Activated naive CD8-positive, alpha-beta T cell treated with anti-CD3 and anti-CD28 coated beads, Interleukin-2, amount 10 ng/mL, durations not matched to agents 7 days and 5 days (primary cell): ENCODE measurements at places on chromosomes 4 and X.

DNA sequence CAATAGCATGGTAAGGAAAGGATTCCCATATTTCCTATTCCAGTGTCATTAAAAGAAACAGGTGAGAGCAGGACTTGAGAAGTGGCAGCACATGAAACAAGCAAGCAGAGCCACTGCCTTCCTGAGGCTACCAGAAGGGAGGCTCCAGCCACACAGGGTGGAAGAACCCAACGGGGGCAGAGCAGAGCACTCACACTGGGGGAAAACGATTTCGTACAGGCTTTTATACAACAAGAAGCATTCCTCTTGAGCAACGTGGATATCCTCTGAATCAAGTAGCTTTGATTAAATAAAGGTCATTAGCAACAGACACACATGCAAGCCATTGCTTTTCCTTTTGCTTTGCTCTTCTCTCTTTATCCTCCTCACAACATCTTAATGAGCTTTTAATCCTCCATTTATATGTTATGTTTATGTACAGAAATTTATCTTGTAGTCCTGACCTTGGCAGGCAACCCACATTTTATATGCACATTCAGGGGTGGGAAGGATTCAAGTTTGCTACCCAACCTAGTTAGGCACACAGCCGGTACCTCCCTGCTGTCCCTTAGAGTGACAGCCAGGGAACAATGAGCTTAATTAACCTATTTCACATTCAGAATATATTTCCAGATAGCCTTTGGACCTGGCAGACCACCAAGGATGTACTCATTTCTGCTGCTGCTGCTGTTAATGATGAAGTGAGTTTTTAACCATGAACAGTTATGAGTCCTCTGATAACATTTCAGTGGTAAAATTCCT, 202.1 kb downstream of the ARHGAP24 start:
- no peak overlapping the region for H3K4me3 ChIP-seq
- no peak overlapping the region for H3K27ac ChIP-seq
- DNase-seq: no peak

DNA sequence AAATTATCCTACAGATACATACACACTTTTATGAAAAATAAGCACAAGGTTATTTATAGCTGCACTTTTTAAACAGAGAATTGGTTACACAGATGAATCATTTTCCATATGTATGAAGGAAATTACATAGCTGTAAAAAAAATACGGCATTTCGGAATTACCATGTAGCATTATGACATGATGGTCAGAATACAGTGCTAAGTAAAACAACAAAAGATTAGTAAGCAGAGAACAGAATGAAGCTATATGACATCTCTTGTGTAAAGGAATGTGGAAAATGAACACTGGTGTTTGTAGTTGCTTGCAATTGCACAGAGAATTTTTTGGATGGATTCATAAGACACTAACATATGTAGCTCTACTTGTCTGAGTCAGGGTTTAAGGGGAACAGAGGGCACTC, 1222.0 kb upstream of the PRKX start:
- no peaks in the 10 kb centered on the region for H3K27me3 ChIP-seq
- no peak overlapping the region for H3K4me3 ChIP-seq
- H3K36me3 ChIP-seq: no peaks in the 10 kb centered on the region

DNA sequence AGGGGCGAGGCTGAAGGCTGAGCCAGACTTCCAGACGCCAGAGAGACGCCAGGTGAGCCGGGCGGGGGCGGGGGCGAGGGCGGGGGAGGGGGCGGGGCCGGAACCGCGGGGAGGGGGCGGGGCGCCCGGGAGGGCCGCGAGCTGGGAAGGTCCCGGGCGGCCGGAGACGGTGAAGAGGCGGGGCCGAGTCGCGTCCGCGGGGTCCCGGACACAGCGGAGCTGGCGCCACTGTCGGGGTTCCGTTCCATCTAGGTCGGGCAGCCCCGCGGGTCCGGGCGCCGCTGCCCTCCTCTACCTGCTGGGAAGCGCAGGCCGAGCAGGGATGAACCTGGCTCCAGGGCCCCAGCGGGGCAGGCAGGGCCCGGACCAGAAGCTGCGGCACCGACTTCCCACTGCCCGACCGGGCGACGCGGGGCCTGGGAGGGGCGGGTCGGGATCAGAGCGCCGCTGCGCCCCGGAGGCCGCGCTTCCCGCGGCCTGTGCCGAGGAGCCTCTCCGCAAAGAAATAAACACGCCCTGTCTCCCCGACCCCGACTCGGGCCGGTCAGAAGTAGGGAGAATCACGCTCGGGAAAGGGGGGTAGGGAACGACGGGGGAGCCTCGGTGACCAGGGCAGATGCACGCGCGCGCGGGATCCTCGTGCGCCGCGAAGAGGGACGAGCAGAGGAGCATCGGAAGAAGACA, 10.6 kb downstream of the HMX1 start:
- H3K4me3 ChIP-seq: no peak overlapping the region
- H3K36me3 ChIP-seq: peaks cover 1% of the 10 kb centered on the region
- DNase-seq: no peak
- peaks cover 10% of the 10 kb centered on the region for H3K4me1 ChIP-seq
- H3K27ac ChIP-seq: peak overlapping the region; percentile 48

GRCh38 chr4:14096396-14096965, 469.0 kb upstream of the BOD1L1 start:
- no peaks in the 10 kb centered on the region for H3K27me3 ChIP-seq
- H3K4me3 ChIP-seq: no peak overlapping the region
- H3K27ac ChIP-seq: no peak overlapping the region
- no peak for DNase-seq
- H3K4me1 ChIP-seq: no peaks in the 10 kb centered on the region

DNA sequence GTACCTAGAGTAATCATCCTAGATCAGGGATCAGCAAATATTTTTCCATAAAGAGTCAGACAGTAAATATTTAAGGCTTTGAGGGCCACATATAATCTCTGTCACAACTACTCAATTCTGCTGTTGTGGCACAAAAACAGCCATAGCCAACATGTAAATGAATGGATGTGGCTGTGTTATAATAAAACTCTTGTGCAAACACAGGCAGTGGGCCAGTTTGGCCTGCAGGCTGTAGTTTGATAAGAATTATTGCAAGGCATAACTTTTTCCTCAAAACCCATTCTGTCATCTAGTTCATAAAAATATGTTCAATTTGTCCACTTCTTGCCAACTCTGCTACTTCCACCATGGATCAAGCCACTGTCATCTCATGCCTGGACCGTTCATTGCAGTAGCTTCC, 39.4 kb upstream of the SHROOM4 start:
- DNase-seq: no peak
- no peaks in the 10 kb centered on the region for H3K27me3 ChIP-seq
- no peak overlapping the region for H3K4me3 ChIP-seq
- no peaks in the 10 kb centered on the region for H3K4me1 ChIP-seq

GRCh38 chr4:7226439-7226838, 34.1 kb downstream of the SORCS2 start:
- H3K4me1 ChIP-seq: no peaks in the 10 kb centered on the region
- H3K27me3 ChIP-seq: peaks cover 2% of the 10 kb centered on the region
- H3K27ac ChIP-seq: no peak overlapping the region
- no peak overlapping the region for H3K4me3 ChIP-seq
- DNase-seq: no peak

GRCh38 chrX:24398766-24399165, 38.3 kb downstream of the SUPT20HL1 start:
- DNase-seq: no peak
- H3K27me3 ChIP-seq: peaks cover 3% of the 10 kb centered on the region
- H3K4me1 ChIP-seq: no peaks in the 10 kb centered on the region
- H3K36me3 ChIP-seq: no peaks in the 10 kb centered on the region
- H3K27ac ChIP-seq: no peak overlapping the region

- H3K4me1 ChIP-seq: peaks cover 28% of the 10 kb centered on the region
- H3K4me3 ChIP-seq: no peak overlapping the region
- no peaks in the 10 kb centered on the region for H3K27me3 ChIP-seq
- DNase-seq: no peak
- H3K27ac ChIP-seq: no peak overlapping the region
These were observed 4.9 kb downstream of the DCAF16 start for GRCh38 chr4:17805580-17806155.

GRCh38 chr4:8402640-8403039, 37.9 kb downstream of the ACOX3 start:
- H3K27ac ChIP-seq: no peak overlapping the region
- no peaks in the 10 kb centered on the region for H3K27me3 ChIP-seq
- H3K4me1 ChIP-seq: no peaks in the 10 kb centered on the region
- H3K4me3 ChIP-seq: no peak overlapping the region

DNA sequence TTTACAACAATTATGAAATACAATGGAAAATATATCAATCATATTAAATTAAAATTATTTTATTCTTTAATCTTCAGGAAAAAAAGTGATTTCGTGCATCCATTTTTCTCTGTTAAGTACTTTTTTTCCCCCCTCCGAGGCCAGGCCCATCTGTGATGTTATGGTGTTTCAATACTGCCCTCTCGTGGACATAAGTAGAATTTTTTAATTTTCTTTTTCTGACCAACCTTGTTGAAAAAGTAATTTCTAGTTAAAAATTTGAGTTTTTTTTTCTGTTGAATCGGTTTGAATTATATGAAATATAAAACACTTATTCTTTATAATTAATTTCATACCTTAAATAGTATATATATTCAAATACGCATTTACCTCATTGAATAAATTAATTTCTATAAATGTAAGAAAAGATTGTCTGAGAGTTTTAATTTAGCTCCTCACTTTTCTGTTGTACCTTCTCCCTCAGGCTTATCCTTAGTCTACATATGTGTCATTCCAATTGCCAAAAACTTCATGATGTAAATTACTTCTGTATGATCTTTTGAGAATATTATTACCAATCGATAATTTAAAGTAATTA, 175.8 kb upstream of the TECRL start:
- H3K27me3 ChIP-seq: no peaks in the 10 kb centered on the region
- H3K36me3 ChIP-seq: no peaks in the 10 kb centered on the region
- DNase-seq: no peak
- H3K27ac ChIP-seq: no peak overlapping the region

DNA sequence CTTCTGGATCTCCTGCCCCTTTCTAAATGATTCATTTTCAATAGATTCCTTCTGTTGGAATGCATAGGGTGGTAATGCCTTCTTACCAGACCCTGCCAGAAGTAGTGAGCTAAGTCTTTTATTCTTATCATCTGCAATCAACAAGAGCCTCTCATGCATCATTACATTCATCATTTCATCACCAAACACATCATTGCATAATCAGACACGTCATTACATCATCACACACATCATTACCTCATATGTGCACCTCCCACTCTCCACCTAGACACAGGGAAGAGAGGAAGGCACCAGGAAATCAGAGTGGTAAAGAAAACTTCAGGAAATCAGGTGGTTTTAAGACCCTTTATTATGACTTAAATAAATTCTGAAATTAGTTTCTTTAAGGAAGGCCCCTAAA, 45.0 kb downstream of the VCX2 start:
- no peaks in the 10 kb centered on the region for H3K27me3 ChIP-seq
- DNase-seq: no peak
- no peaks in the 10 kb centered on the region for H3K4me1 ChIP-seq

- peaks cover 5% of the 10 kb centered on the region for H3K27me3 ChIP-seq
- DNase-seq: no peak
- H3K4me3 ChIP-seq: no peak overlapping the region
- no peaks in the 10 kb centered on the region for H3K4me1 ChIP-seq
- H3K36me3 ChIP-seq: no peaks in the 10 kb centered on the region
- no peak overlapping the region for H3K27ac ChIP-seq
These were observed 50.1 kb upstream of the CRMP1 start for GRCh38 chr4:5942947-5943346.

GRCh38 chrX:57573754-57574153, 18.1 kb upstream of the ZXDB start:
- H3K36me3 ChIP-seq: no peaks in the 10 kb centered on the region
- H3K27me3 ChIP-seq: peaks cover 1% of the 10 kb centered on the region
- H3K4me1 ChIP-seq: no peaks in the 10 kb centered on the region
- no peak for DNase-seq
- H3K4me3 ChIP-seq: no peak overlapping the region
- H3K27ac ChIP-seq: no peak overlapping the region

GRCh38 chr4:16573739-16574138, 324.7 kb downstream of the LDB2 start:
- H3K36me3 ChIP-seq: no peaks in the 10 kb centered on the region
- DNase-seq: no peak
- no peak overlapping the region for H3K4me3 ChIP-seq

- no peak overlapping the region for H3K27ac ChIP-seq
- peaks cover 8% of the 10 kb centered on the region for H3K4me1 ChIP-seq
- DNase-seq: no peak
- H3K27me3 ChIP-seq: no peaks in the 10 kb centered on the region
- peaks cover 40% of the 10 kb centered on the region for H3K36me3 ChIP-seq
These were observed 38.9 kb downstream of the DDX60L start for GRCh38 chr4:168441412-168441811.

- H3K4me3 ChIP-seq: no peak overlapping the region
- H3K36me3 ChIP-seq: peaks cover 4% of the 10 kb centered on the region
- H3K27me3 ChIP-seq: no peaks in the 10 kb centered on the region
These were observed 88.7 kb downstream of the ATP11C start for GRCh38 chrX:139844163-139844562.

GRCh38 chrX:153667281-153667955, 6.2 kb downstream of the PNCK start:
- no peaks in the 10 kb centered on the region for H3K36me3 ChIP-seq
- H3K4me3 ChIP-seq: peak overlapping the region; percentile 74
- H3K27ac ChIP-seq: no peak overlapping the region
- no peak for DNase-seq

DNA sequence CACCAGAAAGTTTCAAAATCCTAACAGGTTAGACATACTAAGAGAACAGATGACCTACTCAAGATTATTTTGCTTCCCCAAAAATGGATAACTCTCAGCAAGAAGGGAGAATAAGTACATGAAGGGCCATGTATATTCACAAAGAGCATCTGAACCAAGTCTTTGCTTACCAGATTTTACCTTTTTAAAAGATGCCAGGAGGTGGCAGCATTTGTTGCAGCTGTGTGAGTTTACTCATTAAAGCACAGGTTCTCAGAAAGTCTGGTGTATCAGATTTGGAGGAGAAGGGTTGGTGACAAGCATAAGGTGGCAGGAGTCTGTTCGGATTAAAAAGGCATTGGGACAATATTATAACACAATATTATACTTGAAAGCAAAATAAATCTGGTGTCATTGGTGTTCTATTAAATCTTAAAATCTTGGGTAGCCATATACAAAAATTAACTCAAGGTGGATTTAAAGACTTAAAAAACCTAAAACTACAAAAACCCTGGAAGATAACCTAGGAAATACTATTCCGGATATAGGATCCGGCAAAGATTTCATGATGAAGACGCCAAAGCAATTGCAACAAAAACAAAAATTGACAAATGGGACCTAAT, 51.3 kb upstream of the NFKB1 start:
- no peak for DNase-seq
- H3K27ac ChIP-seq: no peak overlapping the region
- peaks cover 6% of the 10 kb centered on the region for H3K36me3 ChIP-seq

GRCh38 chr4:109562457-109563239, 2.6 kb downstream of the MCUB start:
- H3K36me3 ChIP-seq: peaks cover 27% of the 10 kb centered on the region
- H3K4me3 ChIP-seq: peak overlapping the region; percentile 98
- DNase-seq: no peak
- no peaks in the 10 kb centered on the region for H3K27me3 ChIP-seq
- no peak overlapping the region for H3K27ac ChIP-seq

- H3K27ac ChIP-seq: no peak overlapping the region
- H3K4me1 ChIP-seq: no peaks in the 10 kb centered on the region
- no peak overlapping the region for H3K4me3 ChIP-seq
- H3K36me3 ChIP-seq: no peaks in the 10 kb centered on the region
- no peaks in the 10 kb centered on the region for H3K27me3 ChIP-seq
These were observed 68.1 kb upstream of the ZMAT1 start for GRCh38 chrX:101999644-102000539.
